HepG2 (cell line): ENCODE measurements at places on chromosomes 7 and 10. TPM values are rescaled to one million over a fixed set of nuclear protein-coding genes. Genes with fewer than 3 reads are reported as not detected.

GRCh38 chr7:18046601-18047000, 19.0 kb upstream of the PRPS1L1 start:
- H3K4me3 ChIP-seq = no peak overlapping the region
- no peak overlapping the region for H3K27ac ChIP-seq
- no peaks in the 10 kb centered on the region for H3K27me3 ChIP-seq
- H3K4me1 ChIP-seq = no peaks in the 10 kb centered on the region
- DNase-seq = no peak

- DNase-seq = no peak
- no peak overlapping the region for H3K4me3 ChIP-seq
- no peaks in the 10 kb centered on the region for H3K4me1 ChIP-seq
- H3K27ac ChIP-seq = no peak overlapping the region
- H3K36me3 ChIP-seq = no peaks in the 10 kb centered on the region
Observed at GRCh38 chr7:25351761-25352160, 123.5 kb upstream of the NPVF start.

GRCh38 chr7:18206331-18206730, 178.7 kb upstream of the PRPS1L1 start:
- no peaks in the 10 kb centered on the region for H3K27me3 ChIP-seq
- DNase-seq = no peak
- no peak overlapping the region for H3K27ac ChIP-seq
- H3K4me3 ChIP-seq = no peak overlapping the region
- no peaks in the 10 kb centered on the region for H3K4me1 ChIP-seq

DNA sequence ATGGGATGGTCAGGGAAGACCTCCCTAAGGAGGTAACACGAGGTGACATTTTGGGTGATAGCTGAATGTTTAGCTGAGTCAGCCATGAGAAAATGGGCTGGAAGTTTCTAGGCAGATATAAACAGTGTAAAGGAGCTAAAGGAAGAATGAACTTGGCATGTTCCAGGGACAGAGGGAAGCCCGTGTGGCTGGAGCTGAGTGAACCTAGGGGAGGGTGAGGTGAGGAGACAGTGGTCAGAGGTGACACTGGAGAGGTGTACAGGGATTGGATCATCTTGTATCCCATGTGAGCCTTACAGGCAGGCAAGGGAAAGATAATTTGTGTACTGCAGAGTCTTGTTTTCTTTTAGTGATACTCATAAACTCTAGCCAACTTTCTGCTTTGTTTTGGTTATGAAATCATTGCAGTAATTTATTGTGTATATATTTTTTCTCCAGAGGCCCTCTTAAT, 1.8 kb downstream of the STARD3NL start:
- H3K27me3 ChIP-seq = no peaks in the 10 kb centered on the region
- H3K4me3 ChIP-seq = no peak overlapping the region
- H3K36me3 ChIP-seq = no peaks in the 10 kb centered on the region
- no peak for DNase-seq
- peaks cover 18% of the 10 kb centered on the region for H3K4me1 ChIP-seq

DNA sequence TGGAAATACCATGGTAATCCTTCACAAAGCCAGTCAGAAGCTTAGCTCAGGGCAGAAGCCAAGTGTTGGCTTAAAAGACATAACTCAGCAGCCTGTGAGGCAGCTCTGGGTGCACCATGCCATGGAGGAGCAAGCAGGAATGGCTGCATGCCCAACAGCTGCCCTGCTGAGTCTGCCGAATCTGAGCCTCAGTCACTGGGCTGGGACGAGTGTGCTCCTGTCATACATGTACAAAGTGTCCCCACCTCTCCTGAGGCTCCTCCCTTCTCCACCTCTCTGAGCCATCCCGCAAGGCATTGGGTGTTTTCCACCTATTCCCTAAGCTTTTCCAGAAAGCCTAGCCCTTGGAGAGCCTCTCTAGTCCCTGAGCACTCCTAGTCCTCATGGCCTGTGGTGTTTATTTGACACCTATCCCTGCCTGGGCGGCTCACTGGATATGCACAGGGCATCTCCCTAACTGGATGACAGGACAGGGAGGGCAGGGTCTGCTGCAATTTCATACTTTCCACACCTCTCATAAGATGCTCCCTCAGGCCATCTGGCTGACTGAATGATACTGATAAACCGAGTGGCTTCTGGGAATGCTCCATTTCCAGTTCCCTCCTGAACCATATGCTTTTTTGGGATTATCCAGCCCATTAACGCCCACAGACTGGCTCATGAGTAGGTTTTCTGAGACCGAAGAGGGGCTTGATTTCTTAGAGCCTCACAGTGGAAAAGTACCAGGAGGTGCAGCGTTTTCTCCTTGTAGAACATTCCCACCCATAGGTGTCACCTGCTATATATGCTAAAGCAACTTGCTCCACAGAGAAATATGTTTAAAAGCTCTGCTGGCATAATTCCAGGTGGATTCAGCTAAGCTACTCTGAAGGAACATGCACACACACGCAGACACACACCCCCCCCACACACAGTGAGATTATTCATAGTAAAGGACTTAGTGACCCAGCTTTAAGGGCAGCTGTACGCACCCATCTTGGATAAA, 199.3 kb downstream of the SNX10 start:
- H3K27ac ChIP-seq = no peak overlapping the region
- no peak for DNase-seq
- no peaks in the 10 kb centered on the region for H3K36me3 ChIP-seq
- no peaks in the 10 kb centered on the region for H3K4me1 ChIP-seq
- H3K27me3 ChIP-seq = no peaks in the 10 kb centered on the region; the same call in 1 of the 2 replicates

DNA sequence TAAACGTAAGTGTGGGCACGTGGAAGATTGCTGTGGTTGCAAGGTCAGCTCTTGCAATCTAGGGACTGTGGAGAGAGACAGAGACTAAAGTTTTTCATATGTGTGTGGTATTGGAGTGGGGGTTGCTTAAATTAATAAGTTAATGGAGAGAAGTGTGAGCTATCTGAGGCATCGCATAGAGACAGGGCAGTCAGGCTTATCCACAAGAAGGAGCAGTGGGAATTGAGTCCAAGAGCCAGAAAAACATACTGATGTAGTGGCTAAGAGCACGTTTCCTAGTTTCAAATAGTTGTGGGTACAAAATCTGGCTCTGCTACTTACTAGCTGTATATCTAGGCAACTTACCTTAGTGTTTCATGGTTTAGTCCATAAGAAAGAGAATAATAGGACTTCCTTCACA, 65.8 kb downstream of the SORCS3 start:
- no peaks in the 10 kb centered on the region for H3K27me3 ChIP-seq
- no peak overlapping the region for H3K27ac ChIP-seq
- no peak overlapping the region for H3K4me3 ChIP-seq
- DNase-seq = no peak
- no peaks in the 10 kb centered on the region for H3K36me3 ChIP-seq
- H3K4me1 ChIP-seq = no peaks in the 10 kb centered on the region

Gene PAX4
- total RNA-seq = not detected in 2 replicates

GRCh38 chr7:2512179-2512661, 7.4 kb upstream of the LFNG start:
- no peaks in the 10 kb centered on the region for H3K36me3 ChIP-seq
- DNase-seq = no peak
- H3K4me3 ChIP-seq = no peak overlapping the region
- H3K27me3 ChIP-seq = peaks cover 84% of the 10 kb centered on the region
- H3K4me1 ChIP-seq = peaks cover 84% of the 10 kb centered on the region

DNA sequence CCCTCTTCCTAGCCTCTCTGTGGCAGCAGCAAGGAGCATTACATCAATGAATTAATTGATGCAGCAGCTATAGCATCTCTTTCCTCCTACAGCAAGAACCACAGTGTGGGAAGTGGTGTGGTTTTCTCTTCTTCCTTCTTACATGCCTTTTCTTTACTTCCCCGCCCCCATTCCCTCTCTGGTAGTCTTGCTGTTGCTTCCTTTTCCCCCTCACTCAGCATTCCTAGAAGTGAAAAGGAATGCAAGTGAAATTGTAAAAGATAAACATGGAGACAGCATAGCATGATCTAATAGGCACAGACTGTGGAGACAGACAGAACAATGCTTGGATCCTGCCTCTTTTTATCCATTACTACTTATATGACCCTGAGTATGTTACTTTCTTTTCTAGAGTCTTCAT, 370.5 kb upstream of the BMPER start:
- no peak overlapping the region for H3K27ac ChIP-seq
- H3K36me3 ChIP-seq = no peaks in the 10 kb centered on the region
- H3K4me1 ChIP-seq = no peaks in the 10 kb centered on the region
- no peak overlapping the region for H3K4me3 ChIP-seq

GRCh38 chr7:45580053-45580872, 6.1 kb downstream of the ADCY1 start:
- H3K36me3 ChIP-seq = no peaks in the 10 kb centered on the region
- no peak overlapping the region for H3K4me3 ChIP-seq
- H3K4me1 ChIP-seq = peaks cover 6% of the 10 kb centered on the region
- DNase-seq = no peak
- H3K27me3 ChIP-seq = peaks cover 10% of the 10 kb centered on the region

Gene ZC3HAV1
- total RNA-seq = 23.7 and 33.5 TPM in 2 replicates

DNA sequence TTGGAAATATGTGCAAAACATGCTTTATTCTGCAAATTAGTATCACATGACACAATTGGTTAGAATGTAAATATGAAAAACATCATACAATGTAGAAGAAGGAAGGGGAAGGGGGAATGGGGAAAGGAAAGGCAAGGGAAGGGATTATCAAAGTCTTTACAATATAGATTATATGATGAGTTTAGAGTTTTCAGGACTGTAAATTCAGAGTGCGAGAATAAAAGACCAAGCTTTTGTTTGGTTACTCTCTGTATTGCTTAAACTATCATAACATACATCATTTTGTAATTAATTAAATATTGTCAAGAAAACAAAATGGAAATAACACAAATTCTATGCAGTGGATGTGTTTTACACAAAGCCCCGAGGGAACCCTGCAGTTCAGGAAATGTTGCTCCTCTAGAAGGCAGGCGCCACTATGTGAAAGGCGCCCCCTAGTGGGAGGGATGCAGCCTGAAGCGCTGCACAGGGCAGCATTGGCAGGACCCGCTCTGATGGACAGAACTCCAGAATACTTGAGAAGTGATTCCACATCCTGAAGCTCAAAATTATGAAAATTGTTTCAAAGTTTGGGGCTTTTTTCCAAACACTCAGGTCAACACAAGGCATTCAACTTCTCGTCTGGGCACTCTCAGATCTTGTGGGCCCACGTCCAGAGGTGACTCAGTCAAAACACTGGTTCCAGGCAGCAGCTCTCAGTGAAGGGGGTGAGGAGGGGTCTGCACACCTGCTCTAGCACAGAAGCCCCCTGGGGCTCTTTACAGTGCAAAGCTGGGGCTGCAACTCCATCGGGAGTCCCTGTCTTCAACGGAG, 31.6 kb upstream of the TMEM254 start:
- H3K27ac ChIP-seq = no peak overlapping the region
- no peak overlapping the region for H3K4me3 ChIP-seq
- DNase-seq = peak; percentile 41
- H3K36me3 ChIP-seq = no peaks in the 10 kb centered on the region
- H3K27me3 ChIP-seq = no peaks in the 10 kb centered on the region
- peaks cover 9% of the 10 kb centered on the region; the same call in 1 of the 2 replicates for H3K4me1 ChIP-seq

DNA sequence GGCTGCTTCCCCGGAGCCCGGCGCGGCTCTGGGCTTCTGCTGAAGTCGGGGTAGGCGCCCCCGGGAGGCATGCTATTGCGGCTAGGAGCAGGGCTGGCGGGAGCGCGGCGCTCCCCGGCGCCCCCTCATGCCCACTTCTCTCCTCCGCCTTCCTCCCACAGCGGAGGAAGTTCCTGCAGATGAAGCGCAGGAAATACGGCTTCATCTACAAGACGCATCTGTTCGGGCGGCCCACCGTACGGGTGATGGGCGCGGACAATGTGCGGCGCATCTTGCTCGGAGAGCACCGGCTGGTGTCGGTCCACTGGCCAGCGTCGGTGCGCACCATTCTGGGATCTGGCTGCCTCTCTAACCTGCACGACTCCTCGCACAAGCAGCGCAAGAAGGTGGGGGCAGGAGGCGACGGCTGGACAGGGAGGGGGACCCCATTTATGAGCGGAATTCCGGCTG, 479 bp downstream of the CYP26A1 start:
- peak overlapping the region; percentile 56; the same call in 1 of the 2 replicates for H3K4me3 ChIP-seq
- no peak overlapping the region for H3K27ac ChIP-seq
- DNase-seq = no peak
- peaks cover 36% of the 10 kb centered on the region for H3K4me1 ChIP-seq
- no peaks in the 10 kb centered on the region for H3K36me3 ChIP-seq
- peaks cover 11% of the 10 kb centered on the region; the same call in 1 of the 2 replicates for H3K27me3 ChIP-seq

- no peak for DNase-seq
- no peaks in the 10 kb centered on the region for H3K4me1 ChIP-seq
- no peaks in the 10 kb centered on the region for H3K36me3 ChIP-seq
- H3K27ac ChIP-seq = no peak overlapping the region
- no peak overlapping the region for H3K4me3 ChIP-seq
Observed at GRCh38 chr10:45095286-45095685, 94.6 kb downstream of the ZNF22 start.

GRCh38 chr10:6532321-6532720, 47.8 kb downstream of the PRKCQ start:
- H3K4me1 ChIP-seq = no peaks in the 10 kb centered on the region

Gene SPDYE5
- total RNA-seq = not detected in 2 replicates

GRCh38 chr7:102255501-102255900, 31.2 kb upstream of the SH2B2 start:
- H3K36me3 ChIP-seq = 0 out of 3 replicates have a peak, but pooled peaks cover under 1% of the 10 kb centered on the region
- peak overlapping the region; percentile 43 for H3K27ac ChIP-seq
- H3K4me1 ChIP-seq = peaks cover 70% of the 10 kb centered on the region
- no peak for DNase-seq

Gene CPA4
- total RNA-seq = 0.17 and 0.22 TPM in 2 replicates

Gene LLCFC1
- not detected in 2 replicates for total RNA-seq

GRCh38 chr7:92156990-92157389, 22.0 kb downstream of the LRRD1 start:
- no peak overlapping the region for H3K27ac ChIP-seq
- no peak for DNase-seq
- H3K4me3 ChIP-seq = no peak overlapping the region
- no peaks in the 10 kb centered on the region for H3K27me3 ChIP-seq
- no peaks in the 10 kb centered on the region for H3K36me3 ChIP-seq

DNA sequence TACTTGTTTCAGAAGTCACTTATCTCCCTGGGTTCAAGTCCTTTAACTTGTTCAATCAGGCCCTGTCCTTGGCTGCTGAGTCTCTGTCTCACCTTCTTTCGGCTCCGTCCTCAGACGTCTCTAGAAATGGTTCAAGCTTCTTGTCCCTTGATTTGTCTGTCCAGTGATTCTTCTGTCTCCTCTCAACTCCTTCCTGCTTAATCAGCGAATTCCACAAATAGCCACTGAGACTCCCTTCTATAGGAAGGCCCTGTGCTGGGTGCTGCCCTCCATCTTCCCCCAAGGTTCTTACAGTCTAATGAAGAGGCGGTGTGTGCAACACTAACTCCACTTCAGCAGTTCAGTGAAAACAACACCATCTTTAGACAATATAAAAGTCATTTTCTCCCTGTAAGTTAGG, 12.7 kb downstream of the FAM241B start:
- peaks cover 1% of the 10 kb centered on the region for H3K27me3 ChIP-seq
- H3K4me1 ChIP-seq = no peaks in the 10 kb centered on the region
- no peak for DNase-seq

- H3K27ac ChIP-seq = no peak overlapping the region
- H3K4me3 ChIP-seq = no peak overlapping the region
- no peak for DNase-seq
- H3K27me3 ChIP-seq = peaks cover 54% of the 10 kb centered on the region
- H3K4me1 ChIP-seq = peaks cover 6% of the 10 kb centered on the region; the same call in 1 of the 2 replicates
- H3K36me3 ChIP-seq = no peaks in the 10 kb centered on the region
Observed at GRCh38 chr7:155824227-155824886, 12.1 kb upstream of the SHH start.

GRCh38 chr7:99127636-99128035, 16.3 kb downstream of the SMURF1 start:
- DNase-seq = no peak
- no peak overlapping the region for H3K4me3 ChIP-seq
- H3K27me3 ChIP-seq = no peaks in the 10 kb centered on the region
- no peak overlapping the region for H3K27ac ChIP-seq
